Effector memory CD4-positive, alpha-beta T cell (primary cell): ENCODE measurements at places on chromosomes 4 and X.

DNA sequence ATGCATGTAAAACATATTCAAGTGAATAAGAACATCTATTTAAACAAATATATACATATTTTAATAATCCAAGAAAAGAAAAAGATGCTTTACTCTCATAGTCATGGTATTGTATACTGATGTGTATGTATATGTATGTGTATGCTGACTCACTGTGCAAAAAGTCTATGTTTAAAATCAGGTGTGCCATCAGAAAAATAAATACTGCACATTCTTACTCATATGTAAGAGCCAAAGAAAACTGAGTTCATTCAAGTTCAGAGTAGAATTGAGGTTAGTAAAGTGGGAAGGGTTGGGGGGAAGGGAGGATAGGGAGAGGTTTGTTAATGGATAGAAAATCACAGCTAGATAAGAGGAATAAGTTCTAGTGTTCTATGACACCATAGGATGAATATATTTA, 403.9 kb upstream of the SMIM31 start:
- DNase-seq = no peak

DNA sequence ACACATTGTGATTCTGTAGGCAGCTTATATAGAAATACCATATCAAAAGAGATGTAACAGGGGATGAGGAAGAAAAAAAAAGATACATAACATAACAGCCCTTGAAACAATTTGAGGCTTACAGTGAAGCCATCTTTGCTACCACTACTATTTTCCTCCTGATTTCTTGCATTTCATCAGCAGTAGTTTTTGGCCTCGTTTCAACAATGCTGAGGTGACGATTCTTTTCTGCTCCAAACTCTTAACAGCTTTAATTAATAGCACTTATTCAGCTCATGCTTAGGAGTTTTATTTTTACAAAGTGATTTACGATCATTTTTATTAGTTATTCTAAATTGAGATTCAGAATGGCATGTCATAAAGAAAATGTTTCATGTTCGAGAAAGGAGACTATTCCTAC, 163.2 kb downstream of the DCK start:
- DNase-seq = no peak

GRCh38 chr4:52894443-52894842, 32.3 kb downstream of the RASL11B start:
- DNase-seq = no peak

- DNase-seq = no peak
Observed at GRCh38 chr4:118810991-118811764, 24.7 kb downstream of the SEC24D start.

DNA sequence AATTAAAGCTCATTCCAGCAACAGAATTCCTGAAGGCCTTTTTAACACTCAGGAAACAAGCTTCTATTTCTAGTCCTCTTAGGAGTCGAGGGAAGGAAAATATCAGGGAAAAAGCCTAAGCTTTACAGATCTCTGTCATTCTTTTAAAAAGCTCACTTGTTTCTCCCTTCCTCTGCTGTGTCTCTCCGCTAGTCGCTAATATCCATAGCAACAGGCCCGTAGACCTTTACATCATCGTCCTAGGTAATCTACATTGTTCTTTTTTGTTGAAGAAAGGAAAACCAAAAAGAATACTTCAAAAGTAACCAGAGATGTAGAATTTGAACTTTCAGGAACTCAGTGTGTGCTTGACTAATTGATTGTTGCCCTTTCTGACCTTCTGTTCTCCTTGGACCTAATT, 45.9 kb upstream of the MTMR1 start:
- DNase-seq = no peak
